ENCODE measurements at places on chromosomes 11 and 22. TPM values are rescaled to one million over a fixed set of nuclear protein-coding genes. Genes with fewer than 3 reads are reported as not detected.
A peak's percentile ranks its signal among the peaks of the same experiment; 100 is the strongest.

DNA sequence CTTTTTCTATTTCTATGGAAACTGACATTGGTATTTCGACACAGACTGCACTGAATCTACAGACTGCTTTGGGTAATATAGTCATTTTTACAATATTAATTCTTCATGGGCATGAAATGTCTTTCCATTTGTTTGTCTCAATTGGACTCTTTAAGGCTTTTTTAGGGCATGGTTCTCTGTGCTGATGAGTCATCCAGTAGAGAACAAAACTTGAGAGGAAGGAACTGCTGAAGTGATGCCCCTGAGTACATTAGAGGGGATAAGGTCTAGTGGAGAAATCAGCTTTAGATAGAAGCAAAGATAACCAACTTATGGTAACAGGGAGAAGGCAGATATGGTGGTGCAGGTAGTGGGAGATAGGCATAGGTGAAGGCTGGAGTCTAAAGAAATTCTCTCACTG, 25.1 kb downstream of the TSG101 start:
- no peak overlapping the region for H3K27ac ChIP-seq
- H3K4me3 ChIP-seq: no peak overlapping the region
- peaks cover 2% of the 10 kb centered on the region for H3K4me1 ChIP-seq
- DNase-seq: no peak

- H3K27ac ChIP-seq: no peak overlapping the region
- H3K4me3 ChIP-seq: no peak overlapping the region
- no peaks in the 10 kb centered on the region for H3K36me3 ChIP-seq
- no peaks in the 10 kb centered on the region for H3K27me3 ChIP-seq
- H3K4me1 ChIP-seq: no peaks in the 10 kb centered on the region
Observed at GRCh38 chr11:126607374-126607773, 251.9 kb downstream of the ST3GAL4 start.

The POLD3 gene
- 52.6 TPM for total RNA-seq

The GRIK4 gene
- not detected for total RNA-seq

GRCh38 chr11:13358596-13359270, 81.1 kb downstream of the BMAL1 start:
- H3K4me3 ChIP-seq: no peak overlapping the region
- no peak for DNase-seq
- peaks cover 25% of the 10 kb centered on the region for H3K36me3 ChIP-seq
- H3K27me3 ChIP-seq: no peaks in the 10 kb centered on the region

DNA sequence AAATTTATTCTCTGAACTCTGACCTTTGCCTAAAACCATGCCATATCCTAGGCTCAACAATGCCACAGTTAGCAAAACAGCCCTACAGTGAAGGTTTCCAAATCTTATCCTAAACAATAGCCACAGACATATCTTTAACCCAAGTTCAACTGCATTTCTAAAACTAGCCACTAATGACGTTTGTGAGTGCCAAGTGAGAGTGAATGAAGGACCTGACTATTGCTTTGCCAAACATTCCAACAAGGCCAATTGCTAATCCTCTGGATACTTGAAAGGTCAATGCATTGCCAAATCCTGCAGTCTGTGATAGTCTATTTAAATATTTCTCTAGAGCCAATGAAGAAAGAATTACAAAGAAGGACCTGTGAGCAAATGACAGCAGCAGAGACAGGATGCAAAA, 2.5 kb upstream of the OR4C45 start:
- no peaks in the 10 kb centered on the region for H3K27me3 ChIP-seq
- H3K4me1 ChIP-seq: no peaks in the 10 kb centered on the region
- no peak for DNase-seq

The ANKRD42 gene
- total RNA-seq: 1.8 TPM

The INPP5J gene
- total RNA-seq: not detected

The BCO2 gene
- total RNA-seq: 2.4 TPM

GRCh38 chr11:116472651-116473050, 300.1 kb downstream of the BUD13 start:
- no peak overlapping the region for H3K4me3 ChIP-seq
- H3K36me3 ChIP-seq: no peaks in the 10 kb centered on the region
- H3K27ac ChIP-seq: no peak overlapping the region

DNA sequence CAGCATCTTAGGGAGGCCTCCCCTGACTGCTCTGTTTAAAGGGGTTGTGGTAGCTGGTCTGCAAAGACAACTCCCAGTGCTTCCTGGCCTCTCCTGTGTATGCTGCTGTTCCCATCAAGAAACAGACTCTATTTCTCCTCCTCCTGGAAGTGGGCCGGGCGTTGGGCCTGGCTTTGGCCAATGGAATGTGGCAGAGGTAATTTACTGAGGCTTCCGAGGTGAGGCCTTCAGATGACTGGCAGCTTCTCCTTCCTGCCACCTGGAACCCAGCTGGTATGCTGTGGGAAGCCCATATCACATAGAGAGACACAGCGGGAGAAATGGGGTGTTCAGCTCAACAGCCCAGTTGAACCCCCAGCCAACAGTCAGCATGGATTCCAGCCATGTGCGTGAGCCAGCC, 25.1 kb upstream of the EIF3D start:
- DNase-seq: no peak
- no peak overlapping the region for H3K4me3 ChIP-seq
- no peak overlapping the region for H3K27ac ChIP-seq
- no peaks in the 10 kb centered on the region for H3K36me3 ChIP-seq
- peaks cover 22% of the 10 kb centered on the region for H3K27me3 ChIP-seq
- H3K4me1 ChIP-seq: peaks cover 4% of the 10 kb centered on the region

The PRSS23 gene
- 0.35 TPM for total RNA-seq

DNA sequence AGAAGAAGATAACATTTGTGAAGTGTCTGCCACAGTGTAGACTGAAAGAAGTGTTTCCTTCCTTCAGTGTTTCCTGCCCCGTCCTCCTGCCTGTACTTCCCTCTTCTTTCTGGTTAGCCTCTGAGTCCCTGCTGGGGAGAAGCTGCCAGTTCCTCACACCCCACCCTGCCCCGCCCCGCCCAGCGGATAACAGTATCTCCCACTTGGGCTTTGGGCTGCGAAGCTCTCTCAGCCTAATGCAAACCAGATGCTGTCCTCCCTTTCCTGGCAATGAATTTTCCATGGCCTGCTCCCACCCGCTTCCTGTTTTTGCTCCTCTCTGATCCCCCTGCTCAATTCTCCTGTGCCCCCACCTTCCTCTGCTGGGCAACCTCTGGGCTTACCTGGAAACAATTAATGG, 5.2 kb upstream of the RAB3IL1 start:
- H3K36me3 ChIP-seq: no peaks in the 10 kb centered on the region
- H3K27me3 ChIP-seq: peaks cover 26% of the 10 kb centered on the region
- DNase-seq: no peak

The ATG13 gene
- 56.8 TPM for total RNA-seq

- no peaks in the 10 kb centered on the region for H3K27me3 ChIP-seq
- peaks cover 21% of the 10 kb centered on the region for H3K36me3 ChIP-seq
- DNase-seq: no peak
- H3K4me1 ChIP-seq: peaks cover 30% of the 10 kb centered on the region
- no peak overlapping the region for H3K4me3 ChIP-seq
- H3K27ac ChIP-seq: no peak overlapping the region
Observed at GRCh38 chr22:40582063-40582462, 54.5 kb downstream of the MRTFA start.

- H3K36me3 ChIP-seq: peaks cover 20% of the 10 kb centered on the region
- DNase-seq: peak; percentile 96
- H3K27me3 ChIP-seq: no peaks in the 10 kb centered on the region
- peak within 1 kb of the TSS; percentile 98 for H3K4me3 ChIP-seq
Observed at GRCh38 chr11:3854977-3855807, at the start of gene STIM1. TSS of gene STIM1 (plus strand) at chr11:3855664. CDS start at chr11:3856271, 607 bp downstream.

- DNase-seq: peak; percentile 28
- H3K27ac ChIP-seq: no peak overlapping the region
- H3K36me3 ChIP-seq: no peaks in the 10 kb centered on the region
- no peaks in the 10 kb centered on the region for H3K27me3 ChIP-seq
- H3K4me3 ChIP-seq: no peak overlapping the region
Observed at GRCh38 chr11:116217006-116217405, 555.8 kb downstream of the BUD13 start.

DNA sequence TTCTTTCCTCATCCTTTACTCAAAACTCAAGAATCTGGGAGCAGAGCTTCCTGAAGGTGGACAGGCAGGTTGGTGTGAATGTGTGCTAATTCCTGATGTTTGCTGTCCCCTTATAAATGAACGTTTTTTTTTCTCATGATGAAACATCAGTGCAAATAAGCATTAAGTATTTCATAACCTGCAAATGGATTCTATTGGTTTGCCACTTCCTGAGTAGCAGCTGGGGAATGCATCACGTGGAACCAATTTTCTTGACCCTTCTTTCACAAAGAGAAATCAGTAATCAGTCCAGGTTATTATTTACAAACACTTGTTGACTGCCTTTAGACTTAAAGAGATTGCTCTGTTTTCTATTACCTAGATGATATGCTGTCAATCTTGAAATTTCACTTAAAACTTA, 40.1 kb upstream of the SCN3B start:
- H3K4me1 ChIP-seq: no peaks in the 10 kb centered on the region
- no peak overlapping the region for H3K27ac ChIP-seq
- H3K27me3 ChIP-seq: peaks cover 37% of the 10 kb centered on the region
- no peak for DNase-seq

DNA sequence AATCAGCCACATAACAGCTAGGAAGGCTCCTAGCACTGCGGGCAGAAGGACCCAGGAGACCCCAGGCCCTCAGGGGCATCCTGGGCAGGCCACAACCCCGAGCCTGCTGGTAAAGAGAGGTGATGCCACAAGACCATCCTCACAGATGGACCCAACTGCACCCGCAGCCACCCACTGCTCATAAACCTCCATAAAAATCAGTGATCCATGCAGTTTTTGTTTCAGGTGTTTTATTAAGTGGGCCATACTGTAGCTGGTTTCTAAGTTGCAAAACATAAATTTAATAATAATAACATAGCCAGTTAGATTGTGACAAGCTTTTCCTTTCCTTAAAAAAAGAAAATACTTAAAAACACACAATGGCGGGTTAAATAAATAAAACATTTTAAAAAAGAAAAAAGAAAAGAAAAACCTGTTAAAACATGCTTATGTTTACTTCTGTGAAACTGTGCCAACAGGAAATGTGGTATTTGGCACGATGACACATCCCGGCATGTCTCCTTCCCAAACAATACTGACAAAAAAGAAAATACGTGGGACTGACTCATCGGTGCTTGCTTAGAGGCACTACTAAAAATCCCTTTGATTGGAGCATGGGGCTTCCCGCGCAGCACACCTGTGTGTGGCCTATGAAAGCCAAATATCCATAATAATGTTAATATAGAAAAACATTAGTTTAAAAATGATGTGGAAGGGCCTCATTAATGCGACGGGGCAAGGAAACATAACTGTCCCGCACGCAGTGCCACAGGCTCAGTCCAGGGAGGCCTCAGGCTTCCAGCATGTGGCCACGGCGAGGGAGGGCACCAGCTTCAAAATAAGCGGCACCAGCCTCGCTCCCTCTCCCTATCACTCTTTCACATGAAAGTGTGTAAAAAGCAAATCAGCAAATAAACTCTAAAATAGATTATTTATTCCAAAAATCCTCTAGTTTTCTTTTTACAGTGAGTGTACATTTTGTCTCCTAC, 47.5 kb upstream of the SCUBE2 start:
- no peaks in the 10 kb centered on the region for H3K27me3 ChIP-seq
- peaks cover 33% of the 10 kb centered on the region for H3K4me1 ChIP-seq
- DNase-seq: no peak
- no peak overlapping the region for H3K4me3 ChIP-seq

The MS4A8 gene
- not detected for total RNA-seq

The EXPH5 gene
- 2.0 TPM for total RNA-seq
